ENCODE measurements at places on chromosomes 4 and X.

DNA sequence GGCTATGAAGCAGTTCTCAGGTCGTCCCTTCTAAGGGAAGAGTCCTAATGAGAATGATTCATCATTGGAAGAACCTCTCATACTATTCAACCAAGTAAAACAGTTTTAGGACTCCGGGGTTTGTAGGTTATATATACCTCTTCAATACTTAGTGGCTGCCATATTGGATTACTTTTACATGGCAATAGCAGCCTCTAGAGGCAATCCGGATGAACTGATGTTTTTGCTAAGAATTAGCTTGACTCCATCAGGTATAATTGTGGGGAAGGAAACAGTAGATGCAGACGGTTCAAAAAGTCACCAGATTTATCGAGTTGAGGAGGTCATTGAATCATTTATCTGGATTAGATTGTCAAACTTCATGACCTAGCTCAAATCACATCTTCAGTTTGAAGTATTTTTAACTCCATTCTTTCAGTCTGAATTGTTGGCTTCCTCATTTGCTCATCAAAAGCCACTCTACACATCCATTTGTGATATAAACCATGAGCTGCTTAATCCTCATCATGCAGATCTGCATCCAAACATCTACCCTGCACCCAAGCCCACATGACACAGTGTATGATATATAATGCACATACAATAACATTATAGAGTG lies 28.4 kb downstream of the GUCY1B1 start:
- DNase-seq: no peak

- DNase-seq: no peak
Measured at GRCh38 chr4:128527351-128527750, 239.7 kb upstream of the PGRMC2 start.

GRCh38 chrX:114583646-114584374 lies at the start of gene HTR2C:
Gene HTR2C, plus strand, starts transcription at chrX:114584086. Its CDS starts 142,851 bp downstream, at chrX:114726937.
- DNase-seq: no peak

GRCh38 chr4:163736876-163737275 lies 242.4 kb downstream of the TMA16 start:
- DNase-seq: no peak

DNA sequence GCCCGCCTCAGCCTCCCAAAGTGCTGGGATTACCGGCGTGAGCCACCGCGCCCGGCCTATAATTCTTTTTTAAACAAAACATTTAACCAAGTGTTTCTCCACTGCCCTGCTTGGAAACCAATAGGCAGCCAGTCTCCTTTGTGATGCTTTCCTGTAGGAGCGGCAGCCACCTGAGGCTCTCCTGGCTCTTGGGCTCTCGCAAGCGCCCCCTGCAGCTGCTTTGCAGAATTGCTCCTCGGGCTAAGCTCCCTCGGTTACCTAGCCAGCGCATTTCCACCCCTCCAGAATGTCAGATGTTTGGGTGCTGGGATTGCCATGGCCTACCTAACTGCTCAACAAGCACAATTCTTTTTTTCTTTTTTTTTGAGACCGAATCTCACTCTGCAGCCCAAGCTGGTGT lies 7.7 kb downstream of the S100P start:
- DNase-seq: no peak

DNA sequence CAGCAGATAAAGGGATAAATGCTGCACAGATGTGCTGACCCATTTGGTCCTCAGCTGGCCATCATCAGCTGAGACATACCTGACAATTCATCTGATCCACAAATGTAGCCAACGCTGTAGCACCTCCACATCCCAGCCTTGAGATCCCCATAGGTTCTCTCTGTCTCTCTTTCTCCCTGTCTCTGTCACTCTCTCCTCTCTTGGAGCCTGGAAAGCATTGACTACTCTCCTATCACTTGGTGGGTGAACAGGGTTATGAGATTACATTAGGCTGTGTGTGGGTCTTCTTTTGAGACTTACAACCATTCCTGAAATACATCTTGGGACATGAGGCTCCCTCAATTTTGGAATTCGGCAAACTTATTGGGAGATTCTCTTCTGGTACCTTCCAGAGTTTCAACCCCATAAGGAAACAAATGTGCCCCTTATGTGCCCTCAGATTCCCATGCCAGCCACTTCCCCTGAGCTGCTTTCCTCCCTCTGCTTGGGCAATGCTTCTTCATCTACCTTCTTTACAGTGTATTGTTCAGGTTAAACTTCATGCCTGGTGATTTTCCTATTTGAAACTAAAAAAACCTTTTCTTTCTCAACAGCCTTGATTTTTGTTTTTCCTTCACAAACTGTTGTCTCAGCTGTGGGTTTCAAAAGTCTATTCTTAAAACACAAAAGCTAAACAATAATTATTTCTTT lies 29.1 kb upstream of the FGF2 start:
- no peak for DNase-seq
